ENCODE measurements at places on chromosomes 13 and 19.

DNA sequence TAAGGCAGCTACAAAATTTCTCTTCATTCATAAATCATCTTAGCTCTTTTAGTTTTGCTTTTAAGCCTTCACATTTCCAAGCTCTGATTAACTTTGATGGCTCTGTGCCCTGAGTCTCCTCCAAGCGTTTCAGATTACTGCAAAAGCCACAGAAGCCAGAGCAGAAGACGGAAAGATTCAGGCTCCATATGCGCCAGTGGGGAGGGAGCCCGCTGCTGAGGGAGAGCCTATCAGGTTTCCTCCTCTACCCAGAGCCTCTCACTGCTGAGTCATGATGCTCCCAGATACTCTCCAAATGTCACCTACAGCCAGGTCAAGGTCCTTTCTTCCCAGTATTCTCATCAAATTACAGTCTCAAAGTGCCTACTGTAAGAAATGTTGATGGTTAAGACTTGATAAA, 193.6 kb downstream of the RAP2A start:
- DNase-seq = peak; percentile 52

DNA sequence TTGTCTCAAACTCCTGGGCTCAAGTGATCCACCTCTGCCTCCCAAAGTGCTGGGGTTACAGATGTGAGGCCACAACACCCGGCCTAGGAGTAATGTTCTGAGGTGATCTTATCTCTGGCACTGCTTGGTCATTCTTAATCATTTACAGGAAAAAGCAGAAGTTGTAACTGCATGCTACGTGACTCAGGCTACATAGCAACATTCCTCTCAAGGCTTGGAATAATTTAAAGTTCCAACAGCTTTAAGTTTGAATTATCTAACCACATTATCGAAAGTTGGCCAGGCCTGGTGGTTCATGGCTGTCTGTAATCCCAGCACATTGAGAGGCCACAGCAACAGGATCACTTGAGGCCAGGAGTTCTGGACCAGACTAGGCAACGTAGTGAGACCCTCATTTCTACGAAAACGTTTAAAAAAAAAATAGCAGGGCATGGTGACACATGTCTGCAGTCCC, 3.9 kb upstream of the B9D2 start:
- no peak for DNase-seq

DNA sequence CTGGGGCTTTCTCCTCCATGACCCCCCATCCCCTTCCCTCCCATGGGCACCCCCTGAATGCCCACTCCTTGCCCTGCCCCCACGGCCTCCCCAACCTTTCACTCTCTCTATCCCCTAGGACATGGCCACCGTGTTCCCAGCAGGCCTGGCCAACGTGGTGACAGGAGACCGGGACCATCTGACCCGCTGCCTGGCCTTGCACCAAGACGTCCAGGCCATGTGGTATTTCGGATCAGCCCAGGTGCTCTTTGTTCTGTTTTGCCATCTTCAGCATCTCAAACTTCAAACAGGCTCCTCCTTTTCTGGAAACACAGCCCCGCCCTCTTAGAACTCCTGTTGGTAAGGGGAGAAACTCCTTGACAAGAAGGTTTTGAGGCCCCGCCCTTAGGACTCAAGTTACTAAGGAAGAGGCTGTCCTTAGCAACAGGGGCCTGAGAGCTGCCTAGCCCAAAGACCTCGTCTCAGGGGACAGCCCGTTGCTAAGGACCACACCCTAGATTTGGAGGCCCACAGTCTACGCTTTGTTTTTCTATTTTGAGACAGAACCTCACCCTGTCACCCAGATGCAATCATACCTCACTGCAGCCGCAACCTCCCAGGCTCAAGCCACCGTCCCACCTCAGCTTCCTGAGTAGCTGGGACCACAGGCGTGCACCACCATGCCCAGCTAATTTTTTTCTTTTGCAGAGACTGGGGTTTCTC, 5.1 kb upstream of the FLT3LG start:
- DNase-seq = no peak

DNA sequence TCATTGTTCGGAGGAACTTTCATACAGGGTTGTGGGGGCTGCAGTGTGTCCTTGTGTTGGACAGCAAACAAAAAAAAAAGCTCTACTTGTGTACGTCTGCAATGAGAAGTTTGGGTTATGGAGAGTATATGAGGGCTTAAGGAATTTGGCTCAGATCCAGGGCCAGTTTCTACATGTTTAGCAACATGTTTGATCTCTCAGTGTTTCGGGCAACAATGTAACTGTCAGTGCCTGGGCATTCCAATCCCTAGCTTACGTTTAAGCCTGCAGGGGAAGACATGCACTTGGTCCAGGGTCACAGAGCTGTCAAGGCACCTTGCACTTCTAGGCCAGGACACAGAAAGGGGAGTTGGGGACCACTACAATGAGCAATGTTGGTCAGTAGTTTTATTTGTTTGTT, 13.9 kb downstream of the ZNF543 start:
- DNase-seq = no peak

- no peak for DNase-seq
Measured at GRCh38 chr13:21075011-21075378, 13.6 kb upstream of the LATS2 start.

- no peak for DNase-seq
Measured at GRCh38 chr19:15247107-15248014, 15.1 kb upstream of the EPHX3 start.

DNA sequence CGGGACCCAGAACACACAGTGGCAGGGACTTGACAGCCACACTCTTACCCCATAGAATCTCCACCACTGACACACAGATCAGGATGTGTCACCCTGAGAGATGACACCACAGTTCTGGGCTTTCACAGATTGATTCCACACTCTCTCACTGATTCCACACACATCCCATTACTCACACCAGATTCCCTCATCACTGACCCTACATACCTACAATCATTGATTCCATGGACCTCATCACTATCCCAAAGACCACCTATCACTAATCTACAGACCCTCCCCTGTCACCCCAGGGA, 57.6 kb upstream of the ZNF527 start:
- no peak for DNase-seq

- DNase-seq = no peak
Measured at GRCh38 chr13:99412856-99413255, 88.4 kb upstream of the TM9SF2 start.

GRCh38 chr13:98960606-98961502, 17.0 kb downstream of the DOCK9 start:
- DNase-seq = no peak

DNA sequence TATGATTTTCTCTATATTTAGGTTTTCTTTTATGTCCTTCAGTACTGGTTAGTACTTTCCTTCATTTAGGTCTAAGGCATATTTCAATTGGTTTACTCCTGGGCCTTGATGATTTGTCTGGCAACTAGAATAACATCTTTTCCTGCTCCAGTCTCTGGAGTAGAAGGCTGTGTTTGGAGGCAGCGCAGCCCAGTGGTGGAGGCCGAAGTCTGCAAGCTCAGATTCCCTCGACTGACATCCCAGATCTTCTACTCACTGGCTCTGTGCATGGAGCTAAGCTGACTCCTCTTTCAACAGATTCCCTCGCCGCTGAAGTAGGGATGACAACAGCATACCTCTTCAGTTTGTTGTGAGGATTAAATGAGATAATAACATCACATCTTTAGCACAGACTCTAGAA, 141.0 kb downstream of the RAP2A start:
- no peak for DNase-seq

DNA sequence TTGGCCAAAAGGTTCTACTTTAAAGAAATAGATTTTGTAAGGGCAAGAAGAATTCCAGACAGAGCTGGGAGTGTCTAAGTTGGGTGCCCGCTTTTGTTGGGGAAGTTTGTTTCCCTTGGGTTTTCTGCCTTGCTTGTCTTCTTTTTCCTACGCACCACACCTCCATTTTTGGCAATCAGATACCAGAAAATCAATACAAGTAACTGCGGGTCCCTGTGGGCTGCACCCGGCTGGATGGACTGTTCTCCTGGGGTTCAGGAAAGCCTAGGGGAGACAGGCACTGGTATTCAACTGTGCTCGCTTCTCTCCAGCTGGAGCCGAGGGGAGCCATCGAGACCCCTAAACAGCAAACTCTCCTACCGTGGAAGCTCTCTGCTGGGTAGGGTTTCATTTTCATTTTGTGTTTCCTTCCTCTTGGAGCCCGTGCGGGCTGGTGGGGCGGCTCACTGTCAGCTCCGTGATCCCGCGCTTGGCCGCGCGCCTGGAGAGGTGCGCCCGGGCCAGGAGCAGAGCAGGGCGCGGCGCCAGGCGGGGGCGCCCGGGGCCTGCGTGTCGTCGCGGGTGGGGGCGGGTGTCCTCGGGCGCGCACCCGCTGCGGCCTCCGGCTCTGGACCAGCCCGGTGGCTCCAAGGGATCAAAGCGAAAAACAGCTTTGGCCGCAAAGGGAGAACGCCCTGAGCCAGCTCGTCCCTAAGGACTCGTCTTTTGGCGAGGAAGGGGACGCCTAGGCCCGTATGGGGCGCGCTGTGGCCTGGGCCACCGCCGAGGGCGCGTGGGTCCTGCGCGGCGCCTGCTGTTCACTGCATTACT, 347.2 kb downstream of the ZNF536 start:
- no peak for DNase-seq

DNA sequence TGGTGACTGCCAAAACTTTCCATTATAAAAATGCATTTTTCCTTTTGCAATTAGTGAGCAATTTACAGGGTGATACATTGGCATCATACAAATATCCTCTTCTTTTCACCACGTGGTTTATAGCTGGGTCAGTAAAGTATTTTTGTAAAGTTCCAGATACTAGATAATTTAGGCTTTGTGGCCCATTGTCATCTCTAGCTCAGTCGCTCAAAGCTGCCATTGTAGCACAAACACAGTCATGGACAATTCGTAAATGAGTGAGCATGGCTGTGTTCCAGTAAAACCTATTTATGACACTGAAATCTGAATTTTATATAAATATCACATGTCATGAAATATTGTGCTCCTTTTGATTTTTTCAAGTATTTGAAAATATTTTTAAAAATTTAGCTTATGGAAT, 162.9 kb downstream of the USP12 start:
- DNase-seq = no peak

- no peak for DNase-seq
Measured at GRCh38 chr19:33514885-33515551, 6.6 kb downstream of the PEPD start.

- no peak for DNase-seq
Measured at GRCh38 chr13:67267136-67267535, 37.0 kb upstream of the PCDH9 start.

- no peak for DNase-seq
Measured at GRCh38 chr19:11554160-11554559, 4.9 kb downstream of the ELOF1 start.

GRCh38 chr13:37534181-37534580, 64.4 kb downstream of the POSTN start:
- DNase-seq = no peak

DNA sequence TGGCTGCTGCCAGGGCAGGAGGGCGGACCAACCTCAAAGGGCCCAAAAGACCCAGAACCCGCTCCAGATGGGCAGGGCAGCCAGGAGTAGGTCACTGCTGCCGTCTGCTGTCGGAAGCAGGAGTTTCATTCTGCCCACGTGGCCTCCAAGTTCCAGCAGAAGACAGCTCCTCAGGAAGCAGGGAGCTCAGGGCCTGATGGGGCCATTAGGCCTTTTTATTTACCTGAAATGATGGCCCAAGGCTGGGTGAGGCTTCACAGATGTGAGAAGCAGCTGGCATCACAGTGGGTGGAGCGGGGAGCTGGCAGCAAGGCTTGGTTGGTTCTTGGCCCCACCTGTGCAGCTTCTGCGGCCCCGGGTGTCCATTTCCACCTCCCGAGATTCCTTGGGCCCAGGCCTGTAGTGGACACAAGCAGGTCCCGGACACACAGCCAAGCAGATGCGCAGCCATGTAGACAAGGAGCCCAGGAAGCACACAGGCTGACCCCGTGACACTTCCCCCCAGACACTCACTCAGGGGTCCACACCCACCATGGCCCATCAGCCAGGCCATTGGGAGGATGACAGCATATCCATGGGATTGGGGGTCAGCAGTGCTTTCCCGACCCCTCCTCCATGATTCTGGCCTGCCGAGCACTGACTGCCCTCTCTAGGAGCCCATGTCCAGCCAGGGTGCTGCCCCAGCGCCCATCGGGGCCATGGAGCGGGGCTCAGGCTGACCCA, 26.4 kb downstream of the C13orf46 start:
- DNase-seq = no peak

GRCh38 chr13:75639454-75639853, 3.3 kb downstream of the LMO7 start:
- no peak for DNase-seq

DNA sequence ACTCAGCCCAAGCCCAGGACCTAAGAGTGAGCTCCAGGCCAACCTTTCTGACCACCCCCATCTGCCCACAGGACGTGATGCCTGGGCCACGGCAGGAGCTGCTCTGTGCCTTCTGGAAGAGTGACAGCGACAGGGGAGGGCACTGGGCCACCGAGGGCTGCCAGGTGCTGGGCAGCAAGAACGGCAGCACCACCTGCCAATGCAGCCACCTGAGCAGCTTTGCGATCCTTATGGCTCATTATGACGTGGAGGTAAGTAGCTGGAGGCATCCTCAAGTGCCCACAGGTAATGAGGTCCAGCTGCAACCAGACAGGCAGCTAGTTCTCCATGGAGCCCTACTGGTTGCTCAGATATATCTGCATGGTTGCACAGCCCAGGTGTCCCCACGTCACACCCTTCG, 14.8 kb downstream of the DDX39A start:
- DNase-seq = peak; percentile 94

DNA sequence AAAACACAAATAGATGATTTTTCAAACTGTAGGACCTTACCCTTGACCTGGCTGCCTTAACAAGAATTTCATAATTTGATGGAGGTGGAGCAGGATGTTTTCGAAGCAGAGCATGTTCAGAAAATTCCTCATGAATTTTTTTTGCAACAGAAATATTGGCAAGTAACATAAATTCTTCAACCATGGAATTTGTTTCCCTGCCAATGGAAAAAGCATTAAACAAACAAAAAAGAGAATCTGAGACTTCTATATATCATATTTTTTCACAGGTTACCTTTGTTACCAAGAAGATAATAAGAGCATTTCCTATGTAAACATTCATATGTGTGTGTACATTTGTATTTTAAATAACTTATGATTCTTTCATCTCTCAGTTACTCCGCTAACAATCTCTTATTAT, 18.3 kb downstream of the DIS3 start:
- DNase-seq = no peak

DNA sequence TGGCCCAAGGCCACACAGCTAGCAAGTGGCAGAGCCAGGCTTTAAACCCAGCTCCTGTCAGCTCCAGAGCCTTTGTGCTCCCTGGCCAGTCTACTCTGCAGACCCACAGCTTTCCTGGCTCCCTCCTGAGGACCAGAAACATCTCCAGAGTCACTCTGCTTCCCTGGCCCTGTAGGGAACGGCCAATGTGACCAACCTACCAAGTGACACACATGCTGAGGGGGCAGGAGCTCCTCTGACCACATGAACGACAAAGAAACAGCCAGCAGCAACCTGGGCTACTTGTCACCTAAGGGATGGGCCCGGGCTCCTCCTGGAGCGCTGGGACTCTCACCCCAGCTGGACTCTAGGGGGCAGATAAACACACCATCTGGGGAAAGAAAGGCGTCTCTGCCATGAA, 19.3 kb downstream of the PEG3 start:
- no peak for DNase-seq

Data from NCI-H510A (cell line).